ENCODE measurements at places on chromosomes 7 and 10. TPM values are rescaled to one million over a fixed set of nuclear protein-coding genes. Genes with fewer than 3 reads are reported as not detected.

AKR1C3 gene
- 238 TPM for total RNA-seq

PRSS37 gene
- total RNA-seq, result not detected

TDRD1 gene
- total RNA-seq, result 0.59 TPM

AZGP1 gene
- total RNA-seq, result not detected

TMEM26 gene
- 6.5 TPM for total RNA-seq

ZYX gene
- 47.4 TPM for total RNA-seq

ODAD2 gene
- total RNA-seq, result 0.59 TPM

SEMA3C gene
- total RNA-seq, result 421 TPM

HOXA4 gene
- 0.72 TPM for total RNA-seq

OPN1SW gene
- not detected for total RNA-seq
